Esophagus muscularis mucosa (tissue), 4 donors: ENCODE measurements at places on chromosomes 1 and 21.

- DNase-seq, result no peak
Measured at GRCh38 chr21:33948096-33948950, 32.7 kb upstream of the ATP5PO start.

GRCh38 chr1:10513199-10513598 is 38.4 kb downstream of the PEX14 start:
- no peak for DNase-seq

DNA sequence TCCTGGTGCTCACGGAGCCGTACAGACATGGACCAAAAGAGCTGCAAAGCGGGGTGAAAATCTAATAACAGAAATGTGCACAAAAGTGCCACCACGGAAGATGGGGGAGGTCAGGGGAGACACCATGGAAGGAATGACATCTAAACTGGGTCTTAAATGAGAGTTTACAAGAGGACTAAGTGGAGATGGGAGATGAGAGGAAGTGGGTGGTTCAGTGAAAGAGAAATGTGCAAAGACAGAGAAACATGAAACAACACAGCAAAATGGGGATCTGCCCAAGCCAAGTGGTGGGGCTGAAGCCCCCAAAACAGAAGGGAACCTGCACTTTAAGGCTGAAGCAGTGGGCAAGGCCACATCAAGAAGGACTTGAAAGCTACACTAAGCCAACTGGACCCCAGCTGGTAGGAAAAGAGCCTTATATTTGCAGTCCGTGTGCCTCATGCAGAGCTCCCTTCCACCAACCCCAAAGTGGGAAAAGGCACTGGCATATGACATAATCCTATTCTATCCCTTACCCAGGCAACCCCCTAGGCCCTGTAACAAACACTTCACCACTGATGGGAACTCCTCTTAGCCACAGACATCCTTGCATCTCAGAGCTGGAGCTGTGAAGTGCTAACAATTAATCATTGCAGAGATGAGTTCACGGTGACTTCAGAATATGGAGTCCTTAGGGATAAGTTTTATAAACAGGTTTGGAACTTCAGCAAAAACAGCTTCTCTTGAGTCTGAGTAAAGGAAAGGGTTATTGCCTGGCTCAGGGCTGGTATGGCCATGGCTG is 198.6 kb upstream of the EDN2 start:
- DNase-seq, result no peak

- no peak for DNase-seq
Measured at GRCh38 chr1:236623371-236624166, 19.3 kb upstream of the HEATR1 start.

GRCh38 chr1:35557611-35558373 is at the start of gene NCDN:
TSS of gene NCDN (plus strand) at chr1:35557799. CDS start at chr1:35558191, 392 bp downstream.
- peak; percentile 100 for DNase-seq
